ENCODE measurements at places on chromosomes 3 and 15.

DNA sequence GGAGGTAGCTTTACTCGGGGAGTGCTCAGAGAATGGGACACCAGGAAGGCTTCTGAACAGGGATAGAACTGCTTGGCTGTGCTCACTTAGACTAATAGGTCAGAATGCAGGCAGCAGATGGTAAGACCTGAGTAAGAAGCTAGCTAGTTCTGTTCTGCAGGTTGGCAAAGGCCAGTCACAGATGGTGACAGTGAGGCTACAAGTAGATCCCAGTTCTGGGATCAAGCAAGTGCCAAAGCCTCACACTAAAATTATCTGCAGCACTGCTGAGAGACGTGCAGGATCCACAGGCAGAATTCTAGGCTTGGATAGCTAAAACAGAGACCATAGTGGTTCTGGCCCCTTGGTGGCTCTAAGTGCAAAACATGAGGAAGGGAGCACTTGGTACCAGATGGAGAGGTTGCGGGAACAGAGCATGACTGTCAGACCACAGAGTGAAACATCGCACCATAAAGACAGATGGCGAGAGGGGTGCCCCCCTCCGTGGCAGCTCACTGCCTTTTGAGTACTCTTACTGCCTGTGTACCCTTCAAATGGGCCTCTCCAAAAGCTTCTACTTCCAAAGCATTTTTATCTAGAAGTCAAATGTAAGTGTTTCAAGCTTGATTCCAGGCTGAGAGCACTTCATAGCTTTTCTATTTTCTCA, 3.6 kb upstream of the GLCE start:
- DNase-seq, result no peak

- no peak for DNase-seq
Observed at GRCh38 chr15:91593067-91593466, 260.4 kb upstream of the SLCO3A1 start.

DNA sequence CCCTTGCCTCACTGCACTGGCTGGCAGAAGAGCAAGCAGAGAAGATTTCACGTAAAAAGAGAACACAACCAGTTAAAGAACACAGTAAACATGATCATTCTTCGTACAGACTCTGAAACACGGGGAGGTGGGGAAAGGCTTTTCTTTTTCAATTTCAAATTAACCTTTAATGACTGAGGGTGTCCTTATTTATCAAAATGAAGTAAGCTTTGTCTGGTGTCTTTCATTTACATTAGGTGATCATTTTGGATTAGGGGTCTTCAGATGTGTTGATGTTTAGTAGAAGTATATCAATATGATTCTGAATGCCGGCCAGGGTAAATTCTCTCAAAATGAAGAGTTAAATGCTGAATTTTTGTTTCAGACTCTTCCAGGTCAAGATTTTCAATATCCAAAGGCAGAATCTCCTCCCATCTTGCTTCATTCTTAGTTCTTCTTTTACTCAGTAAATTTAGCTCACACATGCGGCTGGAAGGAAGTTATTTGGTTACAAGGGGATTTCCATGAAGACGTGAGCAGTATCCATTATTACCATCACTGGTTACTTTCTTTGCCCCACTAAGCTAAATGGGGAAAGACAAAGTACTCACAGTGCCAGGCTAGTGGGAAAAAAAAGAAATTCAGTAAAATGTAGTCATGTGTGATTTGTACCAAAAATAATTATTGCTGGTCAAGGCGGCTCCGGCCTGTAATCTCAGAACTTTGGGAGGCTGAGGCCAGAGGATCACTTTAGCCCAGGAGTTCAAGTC, 272.2 kb upstream of the NR2F2 start:
- DNase-seq, result no peak

DNA sequence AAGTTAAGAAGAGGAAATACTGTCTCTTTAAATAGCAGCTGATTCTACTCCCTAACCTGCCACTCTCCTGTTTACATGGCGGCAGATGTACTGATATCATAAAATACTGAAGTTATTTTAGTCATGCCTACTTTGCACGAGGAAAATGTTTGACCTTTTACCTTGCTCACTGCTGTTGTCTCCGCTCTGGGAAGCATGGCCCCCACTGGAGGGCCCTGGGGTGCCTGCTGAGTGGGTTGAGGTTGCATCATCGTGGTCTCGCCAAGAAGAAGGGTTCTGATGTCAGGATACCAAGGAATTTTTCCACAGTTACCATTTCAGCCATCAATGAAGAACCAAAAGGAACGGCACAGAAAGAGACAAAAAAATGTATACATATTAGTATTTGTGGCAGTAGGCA, 16.7 kb downstream of the MEIS2 start:
- no peak for DNase-seq

GRCh38 chr3:140250945-140251344, 316.0 kb downstream of the CLSTN2 start:
- DNase-seq, result no peak
